Stimulated activated naive CD4-positive, alpha-beta T cell (primary cell): ENCODE measurements at places on chromosomes 7 and 10.

GRCh38 chr10:126787201-126787600, 116.7 kb upstream of the C10orf90 start:
- DNase-seq = no peak

DNA sequence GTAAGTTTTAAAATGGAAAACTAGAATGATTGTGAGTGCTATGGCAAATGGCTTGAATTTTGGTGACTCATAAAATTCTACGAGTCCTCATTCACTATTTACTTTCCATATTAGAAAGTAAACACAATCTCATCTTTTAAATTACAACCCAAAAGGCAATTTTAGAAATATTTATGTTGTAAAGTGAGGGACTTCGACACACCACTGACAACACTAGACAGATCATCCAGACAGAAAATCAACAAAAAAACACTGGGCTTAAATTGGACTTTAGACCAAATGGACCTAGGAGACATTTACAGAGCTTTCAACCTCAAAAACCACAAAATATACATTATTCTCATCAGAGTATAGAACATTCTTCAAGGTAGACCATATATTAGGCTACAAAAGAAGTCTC, 30.1 kb downstream of the ZNF277 start:
- DNase-seq = no peak

DNA sequence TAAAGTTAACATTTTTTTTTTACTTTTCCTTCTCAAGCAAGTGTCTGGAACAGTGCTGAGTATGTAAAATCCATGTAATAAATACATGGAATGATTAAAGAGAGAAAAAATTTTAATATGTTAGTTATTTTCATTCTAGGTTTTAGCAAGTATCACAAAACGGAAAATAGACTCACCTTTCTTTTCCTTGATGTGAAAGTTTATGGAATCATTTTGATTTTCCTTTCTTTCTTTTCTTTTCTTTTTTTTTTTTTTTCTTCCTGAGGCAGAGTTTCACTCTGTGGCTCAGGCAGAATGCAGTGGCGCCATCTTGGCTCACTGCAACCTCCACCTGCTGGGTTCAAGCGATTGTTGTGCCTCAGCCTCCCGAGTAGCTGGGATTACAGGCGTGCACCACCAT, 28.1 kb downstream of the SMNDC1 start:
- no peak for DNase-seq

DNA sequence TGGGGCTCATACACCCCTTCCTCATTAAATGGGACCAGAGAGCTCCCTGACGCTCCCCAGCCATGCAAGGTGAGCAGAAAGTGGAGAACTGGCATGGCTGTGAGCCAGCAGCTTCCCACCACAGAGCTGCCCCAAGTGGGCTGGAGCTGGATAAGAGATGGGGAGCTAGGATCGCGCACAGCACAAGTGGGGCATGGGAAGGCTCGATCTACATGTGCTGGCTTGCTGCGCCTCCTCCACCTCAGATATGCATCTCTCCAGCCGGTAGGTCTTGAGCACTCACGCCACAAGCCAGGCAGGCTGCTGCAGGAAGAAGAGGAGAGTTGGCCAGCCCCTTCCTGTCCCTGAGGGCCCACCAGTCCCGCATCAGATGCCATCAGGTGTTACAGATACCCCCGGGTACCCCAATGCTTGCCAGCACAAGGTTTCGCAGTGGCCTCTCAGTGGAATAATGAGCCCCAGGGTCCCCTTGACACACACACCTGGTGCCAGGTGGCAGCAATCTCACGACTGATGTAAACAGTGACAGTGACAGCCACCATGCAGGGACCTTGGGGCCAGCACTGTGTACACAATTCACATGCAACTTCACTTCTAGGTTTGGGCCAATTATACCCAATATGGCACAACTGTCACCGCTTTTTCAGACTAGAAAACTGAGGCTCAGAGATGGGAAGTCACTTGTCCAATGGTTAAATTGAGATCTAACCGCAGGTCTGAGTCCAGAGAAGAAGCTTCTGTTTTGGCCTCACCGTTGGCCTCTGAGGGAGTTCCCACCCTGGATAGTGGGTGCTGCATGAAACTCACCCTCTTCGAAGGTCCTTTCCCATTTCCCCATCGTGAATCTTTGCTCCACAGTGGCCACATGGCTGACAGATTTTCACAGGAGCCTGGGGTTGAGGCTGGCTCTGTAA, 79.3 kb downstream of the OAT start:
- DNase-seq = no peak

GRCh38 chr7:150852371-150852905, at the start of gene AOC1:
Gene AOC1 (plus strand): TSS chr7:150852517. CDS start chr7:150856471, 3,954 bp downstream.
- no peak for DNase-seq

GRCh38 chr10:96683065-96683464, 37.2 kb downstream of the PIK3AP1 start:
- no peak for DNase-seq

- DNase-seq = no peak
These were observed 67.8 kb upstream of the PDCD4 start for GRCh38 chr10:110803830-110804338.

GRCh38 chr7:1810961-1811849, 141.1 kb downstream of the ELFN1 start:
- no peak for DNase-seq

GRCh38 chr10:132709471-132709951, 76.4 kb downstream of the NKX6-2 start:
- no peak for DNase-seq

- no peak for DNase-seq
These were observed 107.7 kb upstream of the TMEM168 start for GRCh38 chr7:112897839-112898431.

DNA sequence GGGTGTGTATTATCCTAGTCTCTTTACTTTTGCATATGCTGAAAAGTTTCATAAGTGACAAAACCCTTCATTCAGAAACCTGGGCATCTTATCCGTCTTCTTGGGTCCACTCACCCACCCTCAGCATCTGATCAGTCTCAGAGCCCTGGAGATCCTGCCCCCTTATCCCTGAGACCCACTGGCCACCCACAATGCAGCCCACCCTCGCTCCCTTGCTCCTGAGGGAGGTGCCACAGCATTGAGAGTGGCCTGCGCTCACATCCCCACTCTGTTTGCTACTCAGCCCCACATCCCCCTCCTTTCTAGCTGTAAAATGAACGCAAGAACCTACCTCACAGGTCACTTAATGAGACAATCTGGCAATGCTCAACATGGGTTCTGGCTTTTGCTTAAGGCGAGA, 27.3 kb downstream of the PDIA4 start:
- DNase-seq = no peak

DNA sequence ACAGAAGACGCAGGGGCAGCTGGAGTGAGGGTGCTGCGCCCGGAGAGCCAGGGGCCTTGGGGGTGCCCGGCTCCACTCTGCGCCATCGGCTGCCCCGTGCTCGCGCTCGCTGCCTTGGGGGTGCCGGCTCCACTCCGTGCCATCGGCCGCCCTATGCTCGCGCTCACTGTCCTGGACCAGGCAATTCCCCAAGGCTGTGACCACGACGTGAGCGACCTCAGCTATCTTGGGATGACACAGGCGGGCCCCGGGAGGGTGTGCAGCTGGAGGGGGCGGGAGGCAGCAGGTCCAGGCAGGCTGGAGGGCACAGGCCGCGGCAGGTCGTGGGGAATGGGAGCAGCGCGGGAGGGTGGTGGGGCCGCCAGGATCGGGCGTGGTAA, 29.7 kb downstream of the CYP2W1 start:
- DNase-seq = no peak

GRCh38 chr10:13969118-13969791, 361.5 kb downstream of the FRMD4A start:
- DNase-seq = no peak

GRCh38 chr10:4278186-4278585, 493.2 kb upstream of the KLF6 start:
- DNase-seq = no peak

- no peak for DNase-seq
These were observed 5.0 kb upstream of the PDK4 start for GRCh38 chr7:95601316-95601715.

- DNase-seq = no peak
These were observed 5.0 kb downstream of the RBAK start for GRCh38 chr7:5050676-5051075.

- no peak for DNase-seq
These were observed 44.0 kb downstream of the LAMB1 start for GRCh38 chr7:107958764-107959526.

GRCh38 chr7:17293481-17293880, 5.0 kb upstream of the AHR start:
- no peak for DNase-seq

DNA sequence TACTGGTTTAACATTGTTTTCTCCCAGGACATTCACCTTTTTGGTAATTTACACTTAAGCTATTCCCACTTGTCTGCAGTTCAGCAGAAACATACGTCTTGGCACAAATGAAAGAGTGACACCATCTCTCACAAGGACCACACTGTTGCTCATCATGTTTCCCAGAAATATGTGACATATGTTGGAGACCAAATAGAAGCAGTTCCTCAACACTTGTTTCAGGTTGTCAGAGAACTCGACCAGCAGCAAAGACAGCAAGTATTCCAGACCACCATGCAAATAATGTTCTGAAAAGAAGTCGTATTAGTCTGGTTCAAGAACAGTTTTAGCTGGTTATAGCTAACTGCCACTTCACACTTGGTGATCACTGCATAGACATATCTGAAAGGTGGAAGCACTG, 81.3 kb upstream of the KLF6 start:
- DNase-seq = no peak

DNA sequence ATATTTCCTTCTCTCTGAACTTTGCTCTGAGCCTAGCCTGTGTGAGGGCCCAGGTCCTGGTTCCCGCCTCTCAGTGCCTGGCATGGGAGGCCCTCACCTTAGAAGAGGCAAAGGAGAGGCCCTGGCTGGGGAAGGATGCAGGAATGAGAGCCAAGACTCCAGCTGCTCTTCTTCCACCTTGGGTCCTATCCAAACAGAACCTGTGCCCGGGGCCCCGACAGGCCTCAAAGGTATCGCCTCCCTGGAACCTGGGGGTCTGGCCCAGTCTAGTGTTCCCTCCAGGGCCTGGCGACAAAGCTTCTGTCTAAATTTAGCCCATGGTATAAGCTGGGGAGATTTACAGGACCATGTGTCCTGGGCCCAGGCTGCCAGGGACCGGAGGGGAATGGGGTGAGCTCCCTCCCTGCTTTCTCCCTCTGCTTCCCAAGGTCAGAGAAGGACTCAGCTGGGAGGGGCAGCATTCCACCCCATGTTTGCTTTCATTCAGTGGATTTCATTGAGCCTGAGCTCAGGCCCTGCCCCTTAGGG, 12.0 kb upstream of the CRHR2 start:
- DNase-seq = no peak

DNA sequence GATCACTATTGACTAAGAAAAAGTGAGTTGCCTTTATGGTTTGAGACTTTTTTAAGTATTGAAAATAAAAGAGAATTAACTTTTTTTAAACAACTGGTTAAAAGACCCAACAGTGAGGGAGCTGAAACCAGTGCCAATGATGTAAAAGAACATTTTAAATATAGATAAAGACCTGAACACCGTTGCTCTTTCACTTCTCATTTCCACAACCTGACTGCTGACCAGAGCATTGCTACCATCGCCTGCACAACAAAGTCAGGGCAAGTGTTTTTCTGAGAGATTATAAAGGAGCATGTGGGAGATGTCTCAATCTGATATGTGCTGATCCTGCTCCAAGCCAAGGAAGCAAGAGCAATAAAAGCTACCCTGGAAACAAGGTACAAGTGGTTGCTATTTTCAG, 34.7 kb downstream of the IMMP2L start:
- no peak for DNase-seq

DNA sequence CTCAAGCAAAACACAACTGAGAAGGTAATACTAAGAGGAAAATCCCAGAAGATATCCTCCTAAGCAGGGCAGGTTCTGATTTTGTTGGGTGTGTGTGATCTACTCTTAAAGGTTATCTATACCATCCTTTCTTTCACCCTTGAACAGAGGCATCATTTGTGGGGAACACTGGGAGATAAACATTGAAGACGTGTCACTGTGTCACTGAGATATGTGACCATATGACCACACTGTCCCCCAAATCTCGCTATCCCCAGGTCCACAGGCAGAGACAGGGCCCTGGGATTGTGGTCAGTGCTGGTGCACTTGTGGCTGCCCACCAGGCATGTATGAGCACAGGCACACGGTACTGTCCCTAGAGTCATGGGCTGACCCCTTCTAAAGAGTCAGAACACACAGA, 30.0 kb downstream of the TECTB start:
- no peak for DNase-seq

- DNase-seq = no peak
These were observed 70.9 kb downstream of the HGF start for GRCh38 chr7:81698965-81699364.

GRCh38 chr7:102270178-102270887, 16.3 kb upstream of the SH2B2 start:
- no peak for DNase-seq

- DNase-seq = peak; percentile 47
These were observed 121.2 kb upstream of the AFAP1L2 start for GRCh38 chr10:114525368-114525949.

GRCh38 chr7:134083766-134084487, 43.2 kb upstream of the LRGUK start:
- DNase-seq = no peak

GRCh38 chr7:132996581-132997242, 85.2 kb downstream of the CHCHD3 start:
- DNase-seq = no peak

DNA sequence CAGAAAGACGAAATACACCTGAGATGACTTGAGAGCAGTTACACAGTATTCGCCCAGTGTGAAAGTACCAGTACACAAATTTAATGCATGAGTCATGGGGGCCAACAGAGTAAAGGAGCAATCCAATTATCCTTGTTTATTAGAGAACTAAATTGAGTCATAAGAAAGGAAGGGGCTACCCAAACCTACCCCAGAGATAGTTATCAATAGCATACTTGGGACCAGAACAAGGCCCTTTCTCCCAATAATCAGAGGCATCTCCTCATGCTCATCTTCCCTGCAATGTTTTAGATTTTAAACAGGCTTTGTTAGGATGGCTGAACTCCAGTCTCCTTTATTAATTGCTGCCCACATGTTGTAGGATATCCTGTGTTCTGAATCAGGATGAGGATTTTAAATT, 239.7 kb upstream of the LRGUK start:
- DNase-seq = no peak

GRCh38 chr10:76454506-76455140, 1023.2 kb downstream of the LRMDA start:
- DNase-seq = no peak

- no peak for DNase-seq
These were observed 6.4 kb downstream of the USP6NL start for GRCh38 chr10:11604865-11605650.

GRCh38 chr7:132232406-132232805, 343.9 kb downstream of the PLXNA4 start:
- no peak for DNase-seq

DNA sequence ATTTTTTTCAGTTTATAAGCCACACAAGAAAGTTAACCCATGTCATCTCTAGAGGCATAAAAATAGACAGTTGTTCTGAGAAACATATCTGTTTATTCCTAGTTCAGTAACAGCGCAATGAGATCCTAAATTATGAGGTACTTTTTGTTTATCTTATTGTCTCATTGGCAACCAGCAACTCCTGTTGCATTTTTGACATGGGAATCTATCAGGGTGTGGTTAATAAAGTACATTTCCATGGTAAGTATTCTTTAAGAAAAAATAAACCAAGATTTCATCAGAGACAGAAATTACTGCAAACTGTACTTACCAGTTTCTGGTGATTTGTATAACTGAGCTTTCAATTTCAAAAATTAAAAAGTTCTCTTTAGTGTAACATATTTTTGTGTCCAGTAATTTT, 9.0 kb downstream of the FAS start:
- no peak for DNase-seq

GRCh38 chr10:106991091-106991490, 173.4 kb downstream of the SORCS1 start:
- no peak for DNase-seq

- no peak for DNase-seq
These were observed 179.5 kb downstream of the REEP3 start for GRCh38 chr10:63700631-63701156.
